ENCODE measurements at places on chromosomes 7 and 10. TPM values are rescaled to one million over a fixed set of nuclear protein-coding genes. Genes with fewer than 3 reads are reported as not detected.

ITGB8 gene
- 1.0 TPM for total RNA-seq

NPY gene
- total RNA-seq, result not detected

GPR26 gene
- total RNA-seq, result not detected

C10orf67 gene
- 0.10 TPM for total RNA-seq

DNAJB9 gene
- total RNA-seq, result 13.6 TPM

HYAL4 gene
- total RNA-seq, result 0.08 TPM

TRIM74 gene
- total RNA-seq, result 0.27 TPM

AKR1E2 gene
- total RNA-seq, result 8.1 TPM

GNAT3 gene
- not detected for total RNA-seq

SLC29A4 gene
- total RNA-seq, result 10.0 TPM

GLI3 gene
- total RNA-seq, result 0.33 TPM

SPDYE2B gene
- total RNA-seq, result not detected

IGF2BP3 gene
- total RNA-seq, result 26.0 TPM

LANCL2 gene
- total RNA-seq, result 14.2 TPM

GPR15LG gene
- total RNA-seq, result not detected

ZC3HAV1L gene
- total RNA-seq, result 8.2 TPM

CHST3 gene
- 36.1 TPM for total RNA-seq

BHLHA15 gene
- 0.63 TPM for total RNA-seq

CNNM1 gene
- 21.1 TPM for total RNA-seq

LEP gene
- not detected for total RNA-seq
